ENCODE measurements at places on chromosomes 7 and 10. TPM values are rescaled to one million over a fixed set of nuclear protein-coding genes. Genes with fewer than 3 reads are reported as not detected.

GRCh38 chr10:53223851-53224250, 451.3 kb upstream of the MBL2 start:
- no peak for ATAC-seq

VSTM4 gene
- total RNA-seq: 0.68 TPM

CYP26A1 gene
- not detected for total RNA-seq

- ATAC-seq: no peak
Observed at GRCh38 chr7:115462301-115463015, 540.6 kb downstream of the MDFIC start.

- no peak for ATAC-seq
Observed at GRCh38 chr7:43295429-43295828, 183.0 kb downstream of the HECW1 start.

DNA sequence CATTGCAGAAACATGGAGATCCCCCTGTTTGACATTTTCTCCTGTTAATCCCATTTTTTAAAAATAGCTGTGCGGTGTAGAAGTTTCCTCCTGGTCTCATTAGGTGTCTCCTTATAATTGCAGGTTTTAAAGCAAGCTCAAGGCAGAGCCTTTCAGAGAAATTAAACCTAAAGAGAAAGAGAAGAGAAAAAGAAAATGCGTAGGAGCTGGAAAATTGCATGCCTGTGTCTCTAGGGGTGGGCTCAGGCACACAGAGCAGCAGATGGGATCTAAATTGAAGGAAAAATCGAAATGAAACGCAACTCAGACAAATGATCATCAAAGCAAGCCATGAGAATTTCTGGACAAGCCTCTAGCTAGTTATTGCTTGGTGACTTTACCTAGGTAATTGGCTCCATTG, 40.1 kb downstream of the GPR26 start:
- ATAC-seq: no peak

GRCh38 chr7:123751821-123752220, 3.0 kb upstream of the WASL start:
- no peak for ATAC-seq

DNA sequence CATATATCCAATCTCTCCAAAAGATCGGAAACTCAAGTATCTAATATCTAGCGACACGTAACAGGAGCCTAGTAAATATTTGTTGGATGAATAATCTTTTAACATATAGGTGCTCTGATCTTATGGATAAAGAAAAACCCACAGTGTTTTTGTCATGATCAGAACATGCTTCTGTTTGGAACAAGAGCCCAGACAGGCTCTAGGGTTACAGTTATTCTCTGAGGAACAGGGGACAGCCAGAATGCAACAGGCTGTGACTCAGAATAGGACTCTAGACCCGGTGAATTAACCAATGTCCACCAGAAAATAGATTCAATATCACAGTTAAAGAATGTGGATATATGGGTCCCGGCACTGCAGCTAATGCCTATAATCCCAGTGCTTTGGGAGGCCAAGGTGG, 296.1 kb upstream of the FZD8 start:
- ATAC-seq: no peak

- ATAC-seq: no peak
Observed at GRCh38 chr10:3395041-3395440, 222.5 kb upstream of the PITRM1 start.

- peak; percentile 52 for ATAC-seq
Observed at GRCh38 chr10:97497572-97498075, 598 bp downstream of the MMS19 start.

PON1 gene
- not detected for total RNA-seq

PHYHIPL gene
- not detected for total RNA-seq

ETV1 gene
- total RNA-seq: 3.3 TPM

DNA sequence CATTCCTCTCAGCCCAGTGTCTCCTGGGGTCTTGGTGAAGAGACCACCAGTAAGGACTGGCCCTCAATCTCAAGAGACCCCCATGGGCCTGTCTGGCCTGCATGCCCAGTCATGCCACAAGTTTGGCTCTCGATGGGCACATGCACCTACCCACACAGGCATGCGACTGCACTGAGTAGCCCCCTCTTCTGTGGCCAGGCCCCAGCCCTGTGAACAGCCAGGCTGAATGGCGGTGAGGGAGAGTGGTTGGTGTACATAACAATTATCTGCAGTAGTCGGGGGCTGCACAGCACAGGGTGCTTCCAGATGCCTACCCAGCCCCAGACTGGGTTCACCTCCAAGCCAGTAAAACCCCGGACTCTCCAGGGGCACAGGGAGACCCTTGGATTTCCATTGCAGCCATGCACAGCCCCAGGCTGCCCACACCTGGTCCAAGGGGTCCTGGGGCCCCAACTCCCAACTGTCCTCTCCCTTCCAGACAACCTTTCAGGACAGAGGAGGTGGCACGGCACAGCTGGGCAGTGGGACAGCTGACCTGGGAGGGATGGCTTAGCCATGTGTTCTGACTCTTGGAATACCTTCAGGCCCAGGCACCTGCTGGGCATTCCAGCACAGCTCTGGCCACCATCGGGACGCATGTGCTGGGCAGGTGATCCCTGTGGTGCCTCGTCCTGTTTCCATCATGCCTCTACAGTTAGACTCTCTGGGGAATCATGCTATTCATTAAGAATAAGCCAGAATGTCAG, 21.0 kb upstream of the CSGALNACT2 start:
- ATAC-seq: no peak

SKIDA1 gene
- 0.44 TPM for total RNA-seq

DNA sequence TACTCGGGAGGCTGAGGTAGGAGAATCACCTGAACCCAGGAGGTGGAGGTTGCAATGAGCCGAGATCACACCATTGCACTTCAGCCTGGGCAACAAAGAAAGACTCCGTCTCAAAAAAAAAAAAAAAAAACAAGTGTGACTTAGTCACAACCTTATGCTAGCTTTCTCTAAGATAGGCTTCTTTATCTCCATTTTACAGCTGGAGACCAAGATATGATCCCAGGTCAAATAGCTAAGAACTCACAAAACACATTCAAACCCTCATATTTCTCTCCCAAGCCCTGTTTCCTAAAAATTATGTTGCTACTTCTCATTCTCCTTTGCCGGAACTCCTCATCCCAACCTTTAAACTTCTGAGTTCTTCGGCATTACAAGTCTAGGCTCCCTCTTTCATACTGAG, 13.0 kb upstream of the DHTKD1 start:
- ATAC-seq: no peak

- peak; percentile 67 for ATAC-seq
Observed at GRCh38 chr7:2440608-2441245, 35.5 kb downstream of the GRIFIN start.

DNA sequence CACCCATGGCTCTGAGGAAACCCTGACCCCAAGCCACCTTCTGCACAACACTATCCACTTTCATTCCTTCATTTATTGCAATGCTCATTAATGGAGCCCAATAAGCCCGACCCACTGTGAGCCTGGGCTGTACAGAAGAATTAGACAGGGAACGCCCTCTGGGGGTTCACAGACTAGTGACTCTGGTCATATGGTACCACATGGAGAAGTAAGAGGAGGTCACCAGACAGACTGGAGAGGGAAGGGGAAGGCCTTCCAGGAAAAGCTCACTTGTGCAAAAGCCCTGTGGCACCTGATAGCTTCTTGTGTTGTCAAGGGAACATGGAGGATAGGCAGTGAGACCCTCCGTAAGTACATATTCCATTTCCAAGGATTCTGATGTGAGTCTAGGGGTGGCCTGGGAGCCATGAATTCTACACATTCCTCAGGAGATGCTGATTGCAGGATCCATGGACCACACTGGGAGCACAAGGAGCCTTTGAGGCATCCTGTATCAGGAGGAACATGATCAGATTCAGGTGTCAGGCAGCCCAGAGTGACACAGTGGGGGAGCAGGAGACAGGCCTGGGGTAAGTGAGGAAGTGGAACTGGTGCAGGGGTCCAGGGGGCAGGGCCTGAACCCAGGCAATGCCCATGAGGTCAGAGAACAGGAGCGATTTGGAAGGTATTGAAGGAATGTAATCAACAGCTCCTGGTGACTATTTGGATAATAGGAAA, 19.9 kb downstream of the TMEM72 start:
- ATAC-seq: no peak

IGF2BP3 gene
- 3.9 TPM for total RNA-seq

MYPN gene
- 0.08 TPM for total RNA-seq

DNA sequence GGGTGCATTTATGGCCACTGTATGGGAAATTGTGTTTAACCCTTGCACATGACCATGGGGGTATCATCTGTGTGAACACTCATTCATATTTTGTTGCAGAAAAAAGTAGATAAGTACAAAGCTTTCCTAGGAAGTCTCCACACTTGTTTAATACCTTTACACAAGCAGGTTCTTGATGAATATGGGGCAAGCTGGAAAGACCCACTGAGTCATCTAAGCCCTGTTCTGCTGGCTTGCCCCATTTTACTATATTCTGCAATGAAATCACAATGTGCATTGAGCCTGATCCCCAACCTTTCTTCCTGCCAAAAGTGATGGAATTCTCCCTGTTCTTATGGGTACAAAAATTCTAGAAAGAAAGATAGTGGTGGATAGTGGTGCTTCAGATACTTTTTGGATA, 99.8 kb downstream of the CCDC71L start:
- no peak for ATAC-seq

DNA sequence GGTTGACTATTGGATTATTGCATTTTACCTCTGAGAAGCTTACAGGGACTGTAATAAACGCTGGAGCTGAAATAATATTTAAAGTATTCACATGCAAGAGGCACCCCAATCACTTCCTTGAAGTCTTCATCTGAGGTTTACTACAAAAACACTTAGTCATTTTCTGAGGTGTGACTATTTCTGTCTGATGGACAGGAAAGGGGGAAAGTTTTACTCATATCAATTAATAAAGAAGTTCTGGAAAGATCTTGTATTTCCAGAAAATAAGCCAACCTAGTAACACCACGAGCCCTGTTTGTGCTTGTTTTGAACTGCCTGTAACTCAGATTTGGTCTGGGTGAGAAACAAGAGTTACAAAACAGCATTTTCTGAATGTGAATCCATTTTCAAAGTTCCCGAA, 63.9 kb upstream of the PRKCQ start:
- no peak for ATAC-seq

DNA sequence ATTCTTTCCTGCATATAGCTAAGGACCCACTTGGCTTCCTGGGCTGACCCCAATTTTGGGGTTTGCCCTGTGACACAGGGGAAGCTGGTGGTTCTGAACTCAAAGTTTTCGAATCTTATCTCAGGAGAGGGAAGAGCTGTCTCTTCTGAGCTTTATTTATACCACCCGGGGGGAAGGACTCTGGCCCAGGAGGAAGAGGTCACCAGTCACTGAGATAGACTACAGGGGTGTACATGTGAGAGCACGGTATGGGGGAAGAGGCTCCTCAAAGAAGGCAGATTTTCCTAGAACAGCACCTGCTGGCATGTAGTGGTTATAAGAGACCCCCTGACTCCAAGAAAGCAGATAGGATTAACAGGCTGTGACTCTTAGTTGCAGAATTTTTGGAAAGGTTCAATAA, 101.8 kb upstream of the ELMO1 start:
- ATAC-seq: no peak

GRCh38 chr10:3108033-3108432, 40.7 kb downstream of the PFKP start:
- no peak for ATAC-seq

- ATAC-seq: no peak
Observed at GRCh38 chr7:157423348-157423747, 86.5 kb downstream of the DNAJB6 start.

DENND2A gene
- 1.0 TPM for total RNA-seq

DNA sequence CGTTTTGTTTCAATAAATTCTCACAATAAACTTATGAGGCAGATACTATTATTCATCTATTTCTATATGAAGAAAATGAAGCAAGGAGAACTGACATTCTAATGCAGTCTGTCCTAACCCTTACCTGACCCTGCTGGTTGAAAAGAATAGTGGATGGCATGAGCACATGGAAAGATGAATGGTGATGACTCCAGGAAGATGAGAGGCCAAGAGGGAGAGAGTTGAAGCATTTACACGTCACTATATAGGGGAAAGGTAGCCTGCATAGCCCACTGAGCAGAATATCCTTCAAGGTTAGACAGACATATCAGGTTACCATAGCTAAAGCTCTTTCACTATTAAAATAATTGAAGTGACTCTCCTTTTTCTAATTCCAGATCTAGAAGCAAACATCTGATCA, 163.9 kb upstream of the CDK1 start:
- no peak for ATAC-seq

DNA sequence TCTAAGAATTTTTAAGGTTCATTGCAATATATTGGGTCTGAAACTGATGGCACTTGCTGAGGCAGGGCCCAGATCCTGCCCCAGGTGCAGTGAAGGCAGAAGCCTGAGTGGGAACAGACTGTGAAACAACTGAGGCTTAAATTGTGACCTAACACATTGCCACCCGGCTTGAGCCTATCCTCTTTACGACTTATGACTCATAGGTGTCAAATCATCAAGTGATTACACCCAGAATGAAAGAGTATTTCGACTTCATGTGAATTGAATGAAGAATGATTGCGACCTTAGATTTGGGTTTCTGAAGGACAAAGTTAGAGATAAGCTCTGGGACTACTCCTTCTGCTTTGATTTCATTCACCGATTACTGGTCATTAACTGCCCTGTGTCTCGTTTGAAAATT, 200.9 kb downstream of the CREB5 start:
- ATAC-seq: peak; percentile 66

ARL4A gene
- 34.8 TPM for total RNA-seq

- no peak for ATAC-seq
Observed at GRCh38 chr10:9018195-9019173, 964.0 kb downstream of the GATA3 start.

- no peak for ATAC-seq
Observed at GRCh38 chr7:22601812-22602565, 102.0 kb upstream of the STEAP1B start.

LRIT1 gene
- total RNA-seq: not detected

- ATAC-seq: no peak
Observed at GRCh38 chr7:133139801-133140200, 57.9 kb upstream of the CHCHD3 start.

DNA sequence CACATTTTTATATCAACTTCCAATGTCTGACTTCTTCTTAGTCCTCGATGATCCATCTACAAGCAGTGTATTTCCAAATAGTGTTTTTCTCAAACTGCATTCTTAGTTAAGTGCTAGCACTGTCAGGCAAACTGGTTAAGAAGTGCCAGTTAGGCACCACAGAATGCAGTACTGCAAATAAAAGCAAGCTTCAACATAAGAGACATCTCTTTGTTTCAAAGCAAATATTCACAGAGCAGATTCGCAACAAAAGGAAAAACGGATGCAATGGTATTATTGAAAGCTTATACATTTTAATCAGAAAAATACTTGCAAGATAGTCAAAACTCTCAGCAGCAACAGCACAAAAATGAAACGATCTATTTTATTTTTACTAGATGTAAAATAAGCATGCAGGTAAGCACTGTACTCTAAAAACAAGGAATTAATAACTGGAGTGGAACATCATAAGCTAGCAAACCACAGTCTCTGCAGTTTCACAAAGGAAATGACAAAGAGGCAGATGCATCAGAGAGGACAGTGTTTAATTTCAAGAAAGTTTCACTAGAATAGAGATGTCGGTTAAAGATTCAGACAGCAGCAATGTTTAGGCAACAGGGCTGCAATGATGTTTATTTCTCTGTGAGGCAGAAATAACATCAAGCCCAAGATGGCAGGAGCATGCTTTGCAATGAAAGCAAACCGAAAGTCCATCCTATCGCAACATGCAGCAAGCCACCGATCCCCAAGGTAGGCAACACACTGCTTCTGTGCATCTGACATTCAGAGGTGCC, 82.0 kb downstream of the FGFR2 start:
- ATAC-seq: no peak
